Nucleus accumbens (tissue), 56 donors: ENCODE measurements at places on chromosomes 3 and 15.

- no peak for DNase-seq
Measured at GRCh38 chr15:40252438-40253166, 13.7 kb downstream of the PAK6 start.

DNA sequence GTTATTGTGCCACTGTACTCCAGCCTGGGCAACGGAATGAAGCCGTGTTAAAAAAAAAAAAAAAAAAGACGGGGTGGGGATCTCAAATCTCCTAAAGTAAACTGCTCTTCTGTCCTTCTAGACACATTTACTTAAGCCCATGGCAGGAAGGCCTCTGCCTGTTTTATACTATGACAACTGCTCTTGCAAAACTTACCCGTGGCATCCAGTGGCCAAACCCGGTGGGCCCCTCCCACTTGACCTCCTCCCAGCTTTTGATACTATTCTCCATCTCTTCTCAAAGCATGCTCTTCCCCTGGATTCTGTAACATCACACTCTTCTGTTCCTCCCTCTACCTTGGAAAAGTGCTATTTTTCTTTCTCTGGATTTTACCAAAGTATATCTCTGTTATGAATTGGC is 112.2 kb downstream of the RFTN1 start:
- DNase-seq = no peak

GRCh38 chr3:63192248-63192647 is 85.9 kb upstream of the SYNPR start:
- no peak for DNase-seq

DNA sequence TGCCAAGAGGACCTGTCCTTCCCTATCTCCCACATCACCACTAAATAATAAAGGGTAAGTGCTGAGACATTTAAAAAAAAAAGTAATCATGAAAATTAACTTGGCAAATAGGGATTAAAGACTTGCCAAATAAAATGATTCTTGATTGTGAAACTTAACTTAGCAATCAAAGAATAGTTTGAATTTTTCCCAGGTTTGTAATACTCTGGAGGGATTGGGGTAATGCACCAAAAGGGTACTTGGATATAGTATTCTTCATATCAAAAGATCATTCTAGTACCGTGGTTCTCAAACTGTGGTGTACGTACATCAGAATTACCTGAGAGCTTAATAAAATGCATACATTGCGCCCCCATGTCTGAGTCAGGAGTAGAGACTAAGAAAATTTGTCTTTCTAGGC is 28.5 kb downstream of the CALML4 start:
- DNase-seq = no peak

DNA sequence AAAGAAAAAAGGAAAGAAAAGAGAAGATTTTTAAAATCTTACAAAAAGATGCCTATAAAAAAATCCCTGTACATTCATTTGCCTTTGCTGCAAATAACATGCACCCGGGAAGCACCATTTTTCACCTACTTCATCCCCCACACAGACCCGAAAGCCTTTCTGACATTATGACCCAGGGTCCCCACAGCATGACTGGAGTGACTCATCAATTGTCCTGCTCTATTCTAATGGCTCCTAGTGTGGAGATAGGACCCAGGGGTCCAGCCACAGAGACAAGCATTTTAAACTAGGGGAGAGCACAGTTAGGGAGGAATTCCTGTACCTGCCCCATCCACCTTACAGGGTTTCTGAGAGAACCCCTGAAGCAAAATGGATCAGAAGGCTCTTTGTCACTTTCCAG is 14.7 kb upstream of the PXYLP1 start:
- no peak for DNase-seq
